ENCODE measurements at places on chromosomes 2 and 18. TPM values are rescaled to one million over a fixed set of nuclear protein-coding genes. Genes with fewer than 3 reads are reported as not detected.

Gene DYNAP
- not detected for total RNA-seq

Gene TTR
- total RNA-seq, result not detected

Gene LCT
- under 0.01 TPM for total RNA-seq

Gene SAG
- total RNA-seq, result not detected

Gene SPR
- total RNA-seq, result 15.8 TPM

Gene ZAP70
- total RNA-seq, result not detected

Gene POTEJ
- total RNA-seq, result not detected

Gene MREG
- 1.8 TPM for total RNA-seq

Gene NR4A2
- 2.8 TPM for total RNA-seq

Gene PRKAG3
- not detected for total RNA-seq

Gene SIX3
- total RNA-seq, result not detected

Gene CPLX4
- not detected for total RNA-seq

Gene CIB4
- not detected for total RNA-seq

Gene FAM124B
- total RNA-seq, result not detected

Gene GPR45
- not detected for total RNA-seq

Gene ACMSD
- not detected for total RNA-seq

Gene SLC38A11
- total RNA-seq, result under 0.01 TPM

Gene NDUFAF7
- 12.8 TPM for total RNA-seq

Gene PNKD
- 22.2 TPM for total RNA-seq

Gene SERPINB13
- not detected for total RNA-seq

Gene KCNF1
- total RNA-seq, result 0.56 TPM

Gene DUSP19
- total RNA-seq, result 1.4 TPM

Gene CD226
- 1.1 TPM for total RNA-seq

Gene TRMT61B
- 11.1 TPM for total RNA-seq

Gene VIT
- under 0.01 TPM for total RNA-seq

Gene ATOH8
- 7.9 TPM for total RNA-seq

Gene OR6B2
- not detected for total RNA-seq

Gene ZBTB7C
- total RNA-seq, result not detected

Gene UGT1A1
- not detected for total RNA-seq

Gene CDKL4
- not detected for total RNA-seq

Gene TRIM54
- total RNA-seq, result not detected

Gene CMPK2
- 0.28 TPM for total RNA-seq

Gene B3GNT7
- total RNA-seq, result under 0.01 TPM

Gene SLC9A4
- not detected for total RNA-seq

Gene BUB1
- total RNA-seq, result 45.8 TPM

Gene PPP1CB
- 271 TPM for total RNA-seq

Gene PTH2R
- not detected for total RNA-seq

Gene ANKRD30B
- not detected for total RNA-seq

Gene LRRTM4
- total RNA-seq, result not detected

Gene CYP20A1
- 26.9 TPM for total RNA-seq

Gene POMC
- not detected for total RNA-seq

Gene INPP1
- total RNA-seq, result 4.1 TPM

Gene PTPN2
- 30.6 TPM for total RNA-seq

Gene GALNT1
- 43.9 TPM for total RNA-seq

Gene LYG1
- total RNA-seq, result not detected

Gene CCT7
- total RNA-seq, result 575 TPM

Gene IHH
- total RNA-seq, result not detected

Gene HOXD12
- total RNA-seq, result not detected

Gene SULT1C4
- 0.56 TPM for total RNA-seq

Gene MROH2A
- not detected for total RNA-seq

Gene RNF125
- under 0.01 TPM for total RNA-seq

Gene TBC1D8
- 1.3 TPM for total RNA-seq

Gene DES
- total RNA-seq, result 4.3 TPM

Gene FBXO48
- total RNA-seq, result 0.18 TPM

Gene MERTK
- total RNA-seq, result 0.28 TPM

All from IMR-90 (cell line).